ENCODE measurements at places on chromosomes 7 and 10.

GRCh38 chr10:69335063-69335587 lies 56.8 kb downstream of the HK1 start:
- DNase-seq, result peak; percentile 54

DNA sequence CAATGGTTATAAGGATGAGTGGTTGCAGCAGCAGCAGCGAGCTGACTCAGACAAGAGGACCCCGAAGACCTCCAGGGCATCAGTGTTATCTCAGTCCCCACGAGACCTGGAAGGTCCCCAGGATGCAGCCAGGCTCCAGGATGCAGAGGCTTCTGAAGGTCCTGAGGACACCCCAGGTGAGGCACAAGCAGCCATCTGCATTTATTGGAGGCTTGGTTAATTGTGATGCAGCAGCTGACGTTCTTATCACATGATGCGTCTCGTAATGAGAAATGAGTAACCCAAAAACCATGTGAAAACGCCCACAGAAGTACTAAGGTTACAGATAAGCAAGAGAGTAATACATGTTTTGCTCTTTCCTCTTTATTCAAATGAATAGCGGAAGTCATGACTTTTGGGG lies 17.4 kb downstream of the C7orf57 start:
- DNase-seq, result peak; percentile 58

DNA sequence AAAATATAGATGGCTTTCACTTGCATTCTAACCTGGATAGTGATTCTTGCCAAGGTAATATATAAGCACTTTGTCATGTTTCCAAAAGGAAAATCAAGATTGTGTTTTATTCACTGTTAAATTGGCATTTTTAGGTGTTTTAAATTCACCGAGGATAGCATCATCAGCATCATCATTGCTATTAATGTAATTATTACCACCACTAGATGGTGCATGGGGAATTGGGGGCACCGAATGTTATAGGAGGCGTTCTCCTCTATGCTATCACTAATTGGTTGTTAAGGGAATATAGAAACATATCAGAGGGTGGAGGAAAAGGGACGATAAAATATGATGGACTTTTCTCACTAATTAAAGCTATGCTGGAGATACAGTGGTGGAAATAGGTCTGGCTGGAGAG lies 95.5 kb downstream of the CELF2 start:
- peak; percentile 50 for DNase-seq

GRCh38 chr10:44398271-44398670 lies 13.4 kb upstream of the CXCL12 start:
- DNase-seq, result no peak

- peak; percentile 17 for DNase-seq
Observed at GRCh38 chr10:103983367-103983911, 16.5 kb downstream of the SLK start.

GRCh38 chr7:101218236-101219125 lies 516 bp downstream of the ZNHIT1 start:
- no peak for DNase-seq

GRCh38 chr10:33859319-33860022 lies 525.0 kb upstream of the NRP1 start:
- DNase-seq, result no peak

GRCh38 chr10:104591441-104591840 lies 49.6 kb upstream of the SORCS3 start:
- no peak for DNase-seq

GRCh38 chr10:3853547-3854303 lies 68.7 kb upstream of the KLF6 start:
- DNase-seq, result no peak

GRCh38 chr10:47361293-47361692 lies 13.1 kb downstream of the RBP3 start:
- peak; percentile 54 for DNase-seq

DNA sequence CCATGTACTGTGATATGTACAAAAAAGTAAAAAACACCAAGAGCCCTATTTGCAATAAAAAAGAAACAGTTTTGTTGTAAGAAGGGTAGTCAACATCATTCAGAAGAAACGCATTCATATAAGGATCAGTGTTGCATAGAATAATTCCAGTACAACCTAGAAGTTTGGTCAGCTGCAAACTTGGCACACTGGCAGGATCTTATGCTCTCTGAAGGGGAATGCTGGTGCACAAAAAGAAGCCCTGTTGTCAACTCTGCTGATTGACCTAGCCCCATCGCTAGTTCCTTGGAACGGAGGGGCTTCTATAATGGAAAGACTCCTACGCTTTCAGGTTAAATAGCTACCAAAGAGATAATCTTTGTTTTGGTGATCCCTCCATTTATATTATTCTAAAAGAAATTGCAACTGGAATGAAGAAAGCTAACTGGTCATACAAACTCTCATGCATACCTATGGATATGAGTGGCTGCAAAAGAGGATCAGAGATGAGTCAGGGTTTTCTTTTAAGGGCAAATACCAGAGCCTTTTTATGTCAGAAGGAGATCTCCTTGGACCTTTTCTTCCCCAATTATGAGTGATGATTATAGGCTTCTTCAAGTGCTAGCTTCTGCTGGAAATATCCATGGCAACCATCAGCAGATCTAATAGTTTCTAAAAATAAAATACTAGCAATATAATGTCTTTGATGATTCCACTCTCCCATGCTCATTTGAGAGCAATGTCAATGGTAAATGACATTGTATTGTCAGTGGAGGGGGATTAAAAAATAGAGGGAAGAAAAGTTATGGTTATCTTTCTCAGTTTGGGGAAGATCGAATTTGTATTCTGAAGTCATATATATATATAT lies 312.4 kb upstream of the CACNA2D1 start:
- DNase-seq, result no peak

DNA sequence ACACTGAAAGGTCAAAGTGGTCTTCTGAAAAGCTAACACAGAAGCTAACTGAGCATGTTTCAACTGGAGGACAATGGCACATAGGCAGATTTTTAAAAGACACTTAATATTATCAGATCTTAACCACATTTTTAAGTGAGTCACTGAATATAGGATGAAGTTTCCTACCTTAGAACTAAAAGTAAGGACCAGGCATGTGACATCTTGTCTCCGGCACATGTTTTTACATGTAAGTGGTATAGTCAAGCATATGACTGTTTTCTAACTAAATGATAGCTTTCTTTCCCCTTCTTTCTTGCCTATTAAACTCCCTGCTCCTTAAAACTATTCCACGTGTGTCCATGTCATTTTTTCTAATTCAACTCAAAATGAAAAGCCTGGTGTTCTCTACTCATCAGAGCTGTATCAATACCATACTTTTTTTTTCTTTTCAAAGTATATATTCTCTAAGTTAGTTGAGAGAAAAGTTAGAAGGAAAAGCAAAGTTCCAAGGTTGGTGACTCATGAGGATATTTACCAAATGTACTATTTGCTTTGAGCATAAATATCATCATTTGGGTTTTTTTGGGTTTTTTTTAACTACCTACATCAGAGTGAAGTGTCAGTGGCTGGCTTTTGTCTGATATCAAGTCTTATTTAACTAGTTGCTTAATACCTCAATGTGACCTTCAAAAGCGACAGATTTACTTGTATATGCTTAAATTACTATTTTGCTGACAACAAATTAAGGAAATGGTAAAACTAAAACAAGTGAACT lies 127.5 kb downstream of the CRPPA start:
- no peak for DNase-seq

GRCh38 chr7:29300026-29300480 lies 105.5 kb downstream of the CHN2 start:
- DNase-seq, result no peak

- DNase-seq, result no peak
Observed at GRCh38 chr7:5619419-5620130, 161.9 kb downstream of the RNF216 start.

GRCh38 chr10:85602306-85602705 lies 764.3 kb downstream of the GRID1 start:
- no peak for DNase-seq

Data from activated CD8-positive, alpha-beta T cell treated with anti-CD3 and anti-CD28 coated beads for 36 hours (primary cell).